ENCODE measurements at places on chromosomes 7 and 10.

DNA sequence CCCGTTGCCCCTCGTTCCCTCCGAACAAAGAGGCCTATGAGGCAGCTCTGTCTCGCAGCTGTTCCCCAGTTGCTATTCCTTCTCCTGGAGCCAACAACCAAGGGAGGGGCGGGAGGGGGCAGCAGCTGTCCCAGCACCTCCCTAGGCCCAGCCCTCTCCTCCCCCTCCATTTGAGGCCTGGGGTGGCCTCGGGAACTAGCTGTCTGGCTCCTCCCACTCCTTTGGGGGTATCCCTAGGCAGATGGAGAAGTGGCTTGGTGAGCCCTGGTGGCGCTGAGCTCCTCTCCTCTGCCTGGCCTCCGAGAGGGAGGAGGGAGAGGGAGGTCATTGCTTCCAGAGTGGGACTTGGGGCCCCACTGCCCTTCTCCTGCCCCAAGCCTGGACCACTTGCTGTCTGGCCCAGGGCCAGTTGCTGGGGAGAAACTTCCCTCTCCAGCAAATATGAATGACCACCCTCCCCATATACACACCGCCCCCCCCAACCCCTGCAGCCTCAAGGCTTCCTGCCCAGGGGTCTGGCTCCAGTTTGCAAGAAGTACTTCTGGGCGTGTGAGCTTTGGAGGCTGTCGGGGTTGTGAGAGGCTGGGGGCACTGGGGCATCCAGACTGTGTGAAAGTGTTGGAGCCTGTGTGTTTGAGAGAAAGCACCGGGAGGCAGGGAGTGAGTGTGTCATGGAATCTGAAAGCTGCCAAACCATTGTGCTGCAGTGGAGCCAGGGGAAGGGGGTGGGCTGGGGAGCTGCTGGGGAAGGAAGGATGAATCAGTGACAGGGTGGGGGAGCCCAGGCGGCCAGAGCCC, 3.1 kb downstream of the FLNC start:
- DNase-seq, result no peak

GRCh38 chr7:85489498-85489897, 302.6 kb upstream of the SEMA3D start:
- no peak for DNase-seq

DNA sequence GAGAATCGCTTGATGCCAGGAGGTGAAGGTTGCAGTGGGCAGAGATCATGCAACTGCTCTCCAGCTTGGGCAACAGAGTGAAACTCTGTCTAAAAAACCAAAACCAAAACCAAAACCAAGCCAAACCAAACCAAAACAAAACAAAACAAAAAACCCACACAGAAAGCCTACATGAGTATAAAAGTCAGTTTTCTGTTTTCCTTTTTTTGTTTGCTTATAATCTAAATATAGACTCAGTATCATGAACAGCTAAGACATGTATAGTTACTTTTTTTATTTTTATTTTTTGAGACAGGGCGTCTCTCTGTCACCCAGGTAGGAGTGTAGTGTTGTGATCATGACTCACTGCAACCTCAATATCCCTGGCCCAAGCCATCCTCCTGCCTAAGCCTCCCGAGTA, 16.8 kb upstream of the MTPN start:
- DNase-seq, result no peak

- DNase-seq, result peak; percentile 41
Observed at GRCh38 chr10:68576118-68576517, 16.0 kb downstream of the TET1 start.

GRCh38 chr10:63516207-63516606, 5.0 kb upstream of the REEP3 start:
- no peak for DNase-seq

DNA sequence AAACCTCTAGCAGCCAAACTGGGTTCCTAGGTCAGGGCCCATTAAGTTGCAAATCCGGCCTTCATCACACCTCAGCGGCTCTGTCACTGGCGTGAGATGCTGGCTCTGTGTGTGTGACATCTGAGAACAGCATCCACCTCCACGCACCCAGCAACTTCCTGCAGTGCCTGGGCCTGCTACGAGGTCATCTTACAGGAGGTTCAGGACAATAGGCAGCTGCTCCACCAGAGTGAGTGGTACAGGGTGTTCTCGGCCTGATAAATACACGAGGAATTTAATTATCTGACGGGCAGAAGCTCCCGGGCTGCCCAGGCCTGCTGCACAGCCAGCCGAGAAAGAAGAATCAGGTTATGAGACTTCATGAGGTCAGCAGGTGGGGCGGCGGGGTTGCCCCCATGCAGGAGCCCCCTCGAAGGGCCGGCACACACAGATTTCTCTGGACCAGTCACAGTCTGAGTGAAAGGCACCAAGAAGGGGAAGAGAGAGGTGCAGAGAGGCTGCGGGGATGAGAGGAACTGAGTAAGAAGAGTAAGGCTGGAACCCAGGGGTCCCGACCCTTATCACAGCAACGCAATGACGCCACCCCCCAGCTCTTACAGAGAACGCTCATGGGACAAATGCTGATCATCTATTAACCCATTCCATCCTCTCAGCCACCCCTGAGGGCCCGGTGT, 49.3 kb downstream of the CALML3 start:
- DNase-seq, result no peak

- no peak for DNase-seq
Observed at GRCh38 chr7:140726281-140726680, 29.8 kb downstream of the NDUFB2 start.

- DNase-seq, result no peak
Observed at GRCh38 chr7:126783613-126784012, 469.1 kb downstream of the GRM8 start.

GRCh38 chr10:102407425-102408130, 11.0 kb downstream of the PSD start:
- DNase-seq, result no peak

GRCh38 chr10:51658000-51658399, 41.4 kb downstream of the CSTF2T start:
- DNase-seq, result no peak

- no peak for DNase-seq
Observed at GRCh38 chr7:142459551-142459963, 201.7 kb upstream of the PRSS58 start.

GRCh38 chr10:116210588-116211346, 62.2 kb downstream of the GFRA1 start:
- no peak for DNase-seq

DNA sequence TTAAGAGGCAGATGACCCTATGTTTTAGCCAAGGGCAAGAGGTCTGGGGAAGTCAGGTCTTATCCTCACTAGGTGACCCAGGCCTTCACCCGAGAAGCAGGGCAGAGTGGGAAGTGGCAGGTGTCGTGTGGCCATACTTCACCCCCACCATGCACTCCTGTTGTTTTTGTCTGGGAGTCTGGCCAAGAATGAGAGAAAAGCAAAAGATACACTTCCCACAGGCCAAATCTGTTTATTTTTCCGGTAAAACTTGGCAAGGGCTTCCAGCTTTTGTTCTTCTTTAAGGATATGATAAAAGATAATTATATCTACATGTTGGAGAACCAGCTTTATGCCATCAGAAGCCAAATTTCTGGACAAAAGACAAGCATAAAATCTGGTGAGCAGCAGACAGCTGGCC, 137.4 kb upstream of the CDC14C start:
- no peak for DNase-seq

- DNase-seq, result no peak
Observed at GRCh38 chr10:51141010-51141409, 66.7 kb downstream of the PRKG1 start.

DNA sequence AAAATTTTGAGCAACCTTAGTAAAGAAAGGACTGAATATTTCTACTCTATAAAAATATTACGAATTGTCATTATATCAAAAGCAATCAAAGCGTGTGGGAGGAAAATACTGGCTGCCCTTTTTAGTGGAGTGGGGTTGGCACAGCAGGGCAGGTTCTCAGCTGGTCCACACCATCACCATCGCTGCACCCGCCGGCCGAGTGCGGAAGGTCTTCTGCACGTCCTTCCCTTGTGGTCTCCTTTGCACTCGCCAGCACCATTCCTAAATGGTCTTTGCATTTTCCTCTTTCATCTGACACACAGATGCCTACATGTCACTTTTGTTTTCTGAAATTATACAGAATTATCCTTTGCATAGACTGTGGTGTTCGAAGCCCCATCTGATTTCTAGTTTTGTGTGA, 116.6 kb upstream of the LANCL2 start:
- DNase-seq, result no peak

- no peak for DNase-seq
Observed at GRCh38 chr10:68982389-68982788, 6.2 kb upstream of the KIFBP start.

- DNase-seq, result no peak
Observed at GRCh38 chr7:42456756-42457276, 219.8 kb upstream of the GLI3 start.

DNA sequence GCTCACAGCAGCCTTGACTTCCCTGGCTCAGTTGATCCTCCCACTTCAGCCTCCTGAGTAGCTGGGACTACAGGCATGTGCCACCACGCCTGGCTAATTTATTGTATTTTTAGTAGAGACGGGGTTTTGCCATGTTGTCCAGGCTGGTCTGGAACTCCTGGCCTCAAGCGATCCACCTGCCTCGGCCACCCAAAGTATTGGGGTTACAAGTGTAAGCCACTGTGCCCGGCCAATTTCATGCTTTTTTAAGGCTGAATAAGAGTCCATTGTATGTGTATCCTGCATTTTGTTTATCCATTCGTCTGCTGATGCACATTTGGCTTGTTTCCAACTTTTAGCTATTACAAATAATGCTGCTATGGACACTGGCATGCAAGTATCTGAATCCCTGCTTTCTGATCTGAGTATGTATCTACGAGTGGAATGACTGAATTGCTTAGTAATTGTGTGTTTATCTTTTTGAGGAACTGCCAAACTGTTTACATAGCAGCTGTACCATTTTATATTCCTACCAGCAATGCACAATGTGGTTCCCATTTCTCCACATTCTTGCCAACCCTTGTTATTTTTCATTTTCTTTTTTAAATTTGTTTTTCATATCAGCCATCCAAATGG, 37.3 kb upstream of the TPST1 start:
- no peak for DNase-seq

DNA sequence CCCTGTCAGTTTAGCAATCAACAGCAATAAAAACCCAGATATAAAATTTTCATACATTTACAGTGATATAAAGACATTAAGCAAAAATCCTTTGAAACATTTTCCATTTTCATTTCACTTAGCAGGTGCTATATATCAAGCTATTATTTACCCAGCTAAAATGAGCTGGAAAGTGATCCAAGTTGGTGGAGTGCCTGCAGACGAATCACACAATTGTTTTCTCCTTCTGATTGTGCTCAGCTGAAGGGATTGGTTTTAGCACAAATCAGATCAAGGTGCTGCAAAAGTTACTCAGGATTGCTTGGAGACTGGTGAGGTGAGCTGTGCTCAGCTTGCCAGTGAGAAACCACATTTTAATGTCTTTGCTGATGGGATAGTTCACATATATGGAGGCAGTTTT, 138.1 kb downstream of the LRMDA start:
- no peak for DNase-seq

GRCh38 chr7:14639329-14639728, 263.2 kb downstream of the DGKB start:
- no peak for DNase-seq

DNA sequence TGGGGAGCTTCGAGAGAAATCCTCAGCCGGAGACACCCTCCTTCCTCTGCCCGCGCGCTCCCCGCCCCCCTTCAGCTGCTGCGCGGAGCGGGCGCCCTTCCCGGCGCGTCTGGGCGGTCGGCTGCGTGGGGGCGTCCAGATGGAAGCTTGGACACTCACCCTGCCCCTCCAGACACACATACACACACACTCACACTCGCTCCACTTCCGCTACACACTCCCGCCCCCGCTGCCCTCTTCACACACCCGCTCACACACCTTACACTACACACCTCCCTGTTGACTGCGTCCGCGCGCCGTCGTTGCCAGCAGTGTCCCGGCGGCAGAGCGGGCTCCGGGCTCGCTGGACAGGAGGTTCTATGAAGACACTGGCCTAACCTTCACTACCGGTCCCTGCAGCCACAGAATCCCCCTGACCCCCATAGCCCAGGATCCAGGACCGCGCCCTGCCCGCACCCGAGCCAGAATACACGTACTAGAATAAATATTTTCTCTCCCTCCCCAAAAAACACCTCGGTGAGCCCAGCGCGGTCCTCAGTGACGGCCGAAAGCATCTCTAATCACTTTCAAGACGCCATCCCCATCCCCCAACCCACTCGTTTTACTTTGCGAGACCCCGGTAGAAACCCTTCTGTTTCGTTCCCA, 1.1 kb upstream of the EGR2 start:
- no peak for DNase-seq

- no peak for DNase-seq
Observed at GRCh38 chr7:155870334-155871180, 58.3 kb upstream of the SHH start.

GRCh38 chr7:90836937-90837336, 240.8 kb downstream of the CDK14 start:
- DNase-seq, result no peak

GRCh38 chr7:94276795-94277194, 117.9 kb upstream of the COL1A2 start:
- DNase-seq, result no peak

GRCh38 chr7:70392877-70393435, 739.0 kb upstream of the GALNT17 start:
- DNase-seq, result peak; percentile 15
